ENCODE measurements at places on chromosomes 4 and X.

DNA sequence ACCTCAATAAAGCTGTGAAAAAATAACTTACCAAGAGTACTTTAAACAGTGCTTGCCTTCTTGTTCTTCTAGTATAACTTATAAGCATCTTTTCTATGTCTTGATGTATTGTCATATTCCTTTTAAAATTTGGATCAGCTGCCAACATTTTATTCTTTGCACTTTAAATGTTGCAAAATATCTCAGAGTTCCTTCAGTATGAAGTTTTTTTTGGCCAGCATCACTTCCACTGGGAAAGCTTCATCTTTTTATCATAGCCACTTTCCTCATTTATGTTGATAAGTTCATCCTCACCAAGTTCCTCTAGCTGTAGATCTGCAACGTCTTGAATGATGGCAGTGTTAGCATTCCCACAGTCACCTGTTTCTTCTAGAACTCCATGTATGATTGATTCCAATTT is 24.2 kb downstream of the CXorf58 start:
- DNase-seq = no peak

GRCh38 chrX:27163236-27163635 is 299.9 kb downstream of the PPP4R3C start:
- DNase-seq = no peak

GRCh38 chr4:20532871-20533870 is 167.1 kb upstream of the PACRGL start:
- DNase-seq = no peak

GRCh38 chrX:133297284-133297683 is 79.1 kb upstream of the TFDP3 start:
- no peak for DNase-seq

DNA sequence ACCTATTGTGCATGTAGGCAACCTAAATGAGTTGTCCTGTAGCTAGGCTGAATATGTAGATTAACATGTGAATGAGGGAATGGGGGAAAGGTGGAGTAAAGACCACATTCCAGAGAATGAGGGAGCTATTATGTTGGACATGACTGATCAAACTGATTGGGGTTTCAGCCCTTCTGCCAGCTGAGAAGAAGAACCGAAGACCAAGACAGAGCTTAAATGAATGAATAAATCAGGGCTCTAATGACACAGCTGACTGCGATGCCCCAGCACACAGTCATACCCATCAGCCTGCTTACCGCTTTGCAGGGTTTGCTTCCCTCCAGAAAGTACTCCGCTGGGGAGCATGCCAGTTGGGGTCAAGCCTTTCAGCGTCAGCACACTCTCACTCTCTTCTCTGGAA is 315.4 kb downstream of the PPP3CA start:
- DNase-seq = no peak

- no peak for DNase-seq
Measured at GRCh38 chr4:4384837-4385236, 2.1 kb upstream of the NSG1 start.

DNA sequence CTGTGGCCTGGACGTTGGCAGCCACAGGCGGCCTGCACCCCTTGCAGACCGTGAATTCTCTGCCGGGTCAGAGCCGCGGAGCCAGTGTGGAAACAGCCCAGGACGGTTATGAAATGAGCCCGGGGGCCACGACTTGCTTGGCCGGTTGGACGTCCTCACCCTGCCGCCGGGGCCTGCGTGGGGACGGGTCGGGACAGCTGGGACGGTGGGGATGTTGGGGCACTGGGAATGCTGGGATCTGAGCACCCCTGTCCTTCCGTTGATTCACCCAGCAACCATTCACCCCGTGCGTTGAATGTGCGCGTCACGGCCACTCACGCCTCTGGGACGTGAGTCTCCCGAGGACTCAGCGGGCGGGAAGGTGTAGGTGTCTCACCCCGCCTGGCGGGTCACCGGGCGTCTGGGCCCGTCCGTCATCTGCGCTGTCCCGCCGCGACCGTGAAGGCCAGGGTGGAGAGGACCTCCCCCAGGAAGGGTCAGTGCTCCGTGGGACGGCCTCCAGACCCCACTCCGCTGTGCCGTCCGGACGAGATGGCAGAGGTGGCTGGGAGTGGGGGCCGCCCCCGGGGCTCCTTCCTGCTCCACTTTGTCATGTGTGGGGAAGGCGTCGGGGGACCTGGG is 4.5 kb upstream of the PLCXD1 start:
- peak; percentile 45 for DNase-seq

DNA sequence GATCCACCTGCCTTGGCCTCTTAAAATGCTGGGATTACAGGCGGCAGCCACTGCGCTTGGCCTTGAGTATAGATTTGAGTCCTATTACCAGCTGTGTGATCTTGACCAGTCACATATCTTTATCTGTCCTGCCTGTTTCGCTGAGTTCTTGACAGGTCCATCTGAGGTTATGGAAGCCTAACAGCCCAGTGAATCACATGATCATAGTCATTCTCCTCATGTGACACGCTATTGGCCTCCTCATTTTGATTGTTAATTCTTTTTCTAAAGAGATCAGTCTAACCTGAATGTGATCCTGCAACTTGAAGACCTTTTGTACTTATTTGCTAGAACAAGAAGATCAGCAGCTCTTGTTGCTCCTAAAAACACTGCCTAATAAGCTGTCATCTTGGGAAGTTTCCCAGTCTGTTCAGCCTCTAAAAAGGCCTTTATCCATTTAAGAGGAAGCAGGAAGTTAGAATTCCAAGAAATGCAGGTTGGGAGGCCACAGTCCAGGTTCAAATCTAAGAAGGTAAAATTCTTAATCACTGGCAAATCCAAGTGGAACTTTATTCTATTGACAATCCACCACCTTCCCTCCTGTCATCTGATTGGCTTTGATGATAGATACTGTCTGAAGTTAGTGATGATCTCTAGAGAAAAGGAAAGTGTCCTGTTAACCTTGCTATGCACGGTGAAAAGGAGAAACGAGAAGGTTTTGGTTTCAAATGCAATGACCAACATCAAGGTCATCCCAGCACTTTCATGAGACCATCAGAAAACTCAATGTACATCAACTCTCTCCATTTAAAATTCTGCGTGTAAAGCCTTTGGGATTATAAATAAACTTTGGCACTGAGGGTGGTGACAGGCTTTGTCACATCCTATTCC is 86.9 kb downstream of the CHRNA9 start:
- no peak for DNase-seq

- no peak for DNase-seq
Measured at GRCh38 chr4:124486423-124486822, 226.1 kb downstream of the ANKRD50 start.

DNA sequence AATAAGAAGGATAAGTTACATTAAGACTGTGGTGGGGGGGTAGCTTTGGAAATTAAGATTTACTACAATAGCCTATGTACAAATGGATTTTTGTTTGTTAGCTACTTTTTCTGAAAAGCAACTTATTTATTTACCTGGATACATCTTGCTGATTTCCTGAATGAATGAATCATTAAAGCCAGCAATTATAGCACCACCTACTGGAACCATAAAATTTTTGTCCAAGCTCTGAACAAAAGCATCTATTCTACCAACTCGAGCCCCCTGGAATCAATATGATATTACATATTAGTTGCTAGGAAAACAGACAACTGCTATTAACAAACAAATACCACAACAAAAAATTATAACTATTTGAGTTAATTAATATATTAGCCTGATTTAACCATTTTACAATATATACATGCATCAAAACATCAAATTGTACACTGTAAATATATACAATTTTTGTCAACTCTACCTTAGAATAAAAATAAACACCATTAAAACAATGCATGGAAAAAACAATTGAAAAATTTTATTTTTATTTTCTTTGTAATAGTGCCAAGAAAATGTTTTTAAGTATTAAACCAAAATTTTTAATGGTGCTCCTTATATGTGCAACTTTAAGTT is 15.3 kb downstream of the SEPSECS start:
- DNase-seq = no peak

GRCh38 chrX:75074475-75074874 is 81.6 kb downstream of the ABCB7 start:
- no peak for DNase-seq

DNA sequence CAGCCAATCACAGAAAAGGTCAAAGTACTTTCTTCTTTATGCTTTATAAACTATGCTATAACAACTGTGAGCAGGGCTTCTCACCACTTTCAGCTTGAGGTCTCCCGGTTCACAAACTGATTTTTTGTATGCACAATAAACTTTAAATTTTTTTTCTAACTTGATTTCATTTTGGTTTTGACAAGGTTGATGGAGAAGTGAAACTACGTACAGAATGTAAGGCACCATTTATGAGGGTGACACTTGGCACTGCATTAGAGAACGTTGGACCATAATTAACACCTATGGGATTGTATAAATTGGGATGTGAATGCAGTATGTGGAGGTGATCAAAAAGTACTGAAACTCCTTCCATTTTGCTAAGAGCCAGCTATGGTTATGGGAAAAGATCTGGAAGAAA is 857.9 kb upstream of the HTR2C start:
- DNase-seq = no peak

DNA sequence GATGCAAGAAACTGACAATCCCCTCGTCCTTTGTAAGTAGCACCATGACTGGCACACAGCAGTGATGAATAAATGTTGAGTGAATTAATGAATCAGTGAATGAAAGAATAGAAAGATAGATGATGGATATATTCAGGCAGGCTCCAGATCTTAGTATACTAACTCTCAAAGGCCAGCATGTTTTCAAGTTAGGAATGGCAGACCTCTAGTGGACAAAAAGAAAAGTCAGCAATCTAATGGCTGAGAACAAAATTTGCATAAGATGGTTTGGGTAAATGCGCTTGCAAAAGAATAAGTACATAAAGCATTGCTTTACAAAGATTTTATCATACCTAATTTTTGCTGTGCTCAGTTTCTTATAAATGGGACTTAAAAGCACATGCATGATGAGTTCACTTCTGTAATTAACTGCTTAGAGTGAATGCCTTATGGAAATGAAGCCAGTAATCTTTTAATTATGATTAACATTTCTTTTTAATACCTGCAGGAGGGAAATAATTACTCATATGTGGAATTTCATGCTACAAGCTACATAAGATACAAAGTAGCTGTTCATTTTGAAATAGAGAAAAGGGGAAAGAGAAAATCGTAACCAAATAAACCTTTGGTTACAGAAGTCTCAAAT is 126.9 kb upstream of the GPRIN3 start:
- DNase-seq = peak; percentile 68

DNA sequence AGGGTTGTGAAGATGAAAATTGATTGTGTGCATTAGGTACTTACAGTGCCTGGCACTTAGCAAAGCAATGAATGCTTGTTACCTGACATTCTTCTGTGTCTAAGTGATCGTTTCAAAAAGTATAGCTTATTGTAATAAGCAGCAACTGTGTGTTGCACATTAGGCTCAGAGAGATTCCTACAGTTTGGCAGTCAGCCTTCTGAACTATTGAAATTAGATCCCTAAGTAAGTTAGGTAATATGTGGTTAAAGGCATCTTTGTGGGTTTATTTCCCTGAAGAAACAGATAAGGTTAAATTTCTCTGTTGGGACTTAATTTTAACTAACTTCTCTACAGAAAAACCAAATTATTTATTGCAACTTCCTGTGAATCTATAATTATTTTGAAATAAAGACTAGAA is 93.4 kb downstream of the REPS2 start:
- DNase-seq = no peak

- no peak for DNase-seq
Measured at GRCh38 chr4:39710098-39710896, 12.4 kb downstream of the UBE2K start.

GRCh38 chr4:155529272-155529671 is 137.4 kb upstream of the GUCY1A1 start:
- peak; percentile 46 for DNase-seq

- DNase-seq = no peak
Measured at GRCh38 chrX:70042399-70043371, 7.1 kb downstream of the AWAT2 start.

GRCh38 chr4:70624226-70624793 is 4.2 kb upstream of the ENAM start:
- no peak for DNase-seq

- DNase-seq = no peak
Measured at GRCh38 chr4:152352622-152353116, 183.2 kb downstream of the FBXW7 start.

DNA sequence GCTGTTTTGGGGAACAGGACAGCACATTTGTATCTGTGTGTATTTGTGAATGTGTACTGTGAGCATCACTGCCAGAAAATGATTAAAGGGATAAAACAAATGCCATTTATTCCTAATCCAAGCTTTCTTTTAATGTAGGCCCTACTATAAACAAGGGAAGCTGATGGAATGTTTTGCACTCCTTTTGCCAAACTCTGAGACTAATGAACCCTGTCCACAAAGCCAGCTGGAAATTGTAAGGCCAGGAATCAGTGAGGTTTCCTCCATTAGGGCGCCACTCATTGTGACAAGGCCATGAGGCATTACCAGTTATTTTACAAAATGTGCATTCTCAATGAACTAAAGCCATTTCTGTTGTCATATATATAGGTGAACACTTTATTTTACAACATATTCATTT is 163.0 kb upstream of the NAP1L5 start:
- DNase-seq = no peak

GRCh38 chr4:52755426-52755825 is 4.2 kb upstream of the ERVMER34-1 start:
- no peak for DNase-seq

DNA sequence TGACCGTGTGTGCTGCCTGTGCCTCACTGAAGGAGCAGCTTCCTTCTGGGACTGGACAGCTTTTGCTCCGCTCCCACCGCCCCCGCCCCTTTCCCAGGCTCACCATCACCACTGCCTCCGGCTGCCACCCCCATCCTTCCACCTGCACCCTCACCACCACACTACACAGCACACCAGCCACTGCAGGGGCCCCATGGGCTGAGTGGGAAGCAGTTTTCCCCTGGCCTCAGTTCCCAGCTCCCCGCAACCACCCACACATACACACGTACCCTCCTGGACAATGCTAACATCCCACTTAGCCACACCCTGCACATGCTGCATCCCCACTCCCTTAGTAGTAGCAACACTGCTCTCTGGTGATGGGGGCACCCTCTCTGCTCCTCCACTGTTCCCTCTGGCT is 29.6 kb upstream of the COX18 start:
- DNase-seq = no peak

DNA sequence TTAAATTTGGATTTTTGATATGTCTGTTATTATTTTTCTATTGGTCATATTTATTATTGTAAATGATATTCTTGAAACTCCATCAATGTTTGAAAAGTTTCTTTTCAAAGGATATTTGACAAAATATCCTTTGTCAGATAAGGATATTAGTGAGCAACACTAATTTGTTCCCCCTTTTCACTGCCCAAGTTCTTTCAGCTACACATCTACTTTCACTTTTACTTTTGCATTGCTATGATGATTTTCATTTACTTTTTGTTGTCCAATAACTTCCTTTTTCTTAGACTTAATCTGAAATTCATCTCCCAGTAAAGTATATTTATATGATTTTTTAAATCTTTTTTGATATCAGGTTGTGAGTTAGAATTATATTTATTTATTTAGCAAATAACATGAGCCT is 542.3 kb upstream of the ADGRL3 start:
- DNase-seq = peak; percentile 37

DNA sequence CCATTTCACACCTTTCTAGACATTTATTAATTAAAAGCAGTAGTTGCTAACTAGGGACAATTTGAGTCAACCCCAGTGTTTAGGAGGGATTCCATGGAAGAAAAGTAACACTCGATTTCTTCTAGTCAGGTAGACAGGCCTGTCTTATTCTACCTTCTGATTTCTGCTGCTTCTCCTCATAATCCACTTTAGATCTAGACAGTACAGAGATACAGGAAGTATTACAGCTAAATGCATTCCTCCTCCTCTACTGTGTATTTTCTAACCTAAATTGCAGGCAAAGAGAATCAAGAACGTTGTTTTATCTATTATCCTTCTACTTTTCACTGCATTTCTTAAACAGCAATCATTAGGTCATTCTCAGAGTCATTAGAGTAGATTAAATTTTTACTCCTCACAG is 52.6 kb downstream of the LPAR4 start:
- no peak for DNase-seq

Measured in inflammatory macrophage treated with lipopolysaccharide for 4 hours (primary cell).